ENCODE measurements at places on chromosomes 2 and 18.

DNA sequence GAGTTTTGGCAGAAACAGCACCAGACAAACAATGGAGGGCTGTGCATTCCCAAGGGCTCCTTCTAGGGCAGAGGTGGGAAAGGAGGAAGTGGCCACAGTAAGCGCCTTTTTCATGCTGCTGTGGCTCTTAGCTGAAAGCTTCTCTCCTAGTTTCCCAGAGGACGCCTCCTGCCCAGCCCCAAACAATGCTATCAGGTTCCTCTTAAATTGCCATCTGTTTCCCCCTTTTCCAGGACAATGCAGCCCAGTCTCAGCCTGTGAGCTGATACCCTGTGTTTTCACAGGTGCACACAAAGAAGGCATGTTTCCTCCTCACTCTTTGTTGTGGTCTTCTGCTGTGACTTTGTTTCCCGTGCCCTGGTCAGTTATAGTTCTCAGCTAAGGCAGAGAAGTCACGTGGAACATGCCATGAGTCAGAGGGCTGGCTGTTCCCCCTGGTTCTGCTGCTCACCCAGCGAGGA lies 5.4 kb upstream of the FAM124B start:
- no peak for DNase-seq

- no peak for DNase-seq
Measured at GRCh38 chr2:232809349-232810124, 33.2 kb upstream of the KCNJ13 start.

DNA sequence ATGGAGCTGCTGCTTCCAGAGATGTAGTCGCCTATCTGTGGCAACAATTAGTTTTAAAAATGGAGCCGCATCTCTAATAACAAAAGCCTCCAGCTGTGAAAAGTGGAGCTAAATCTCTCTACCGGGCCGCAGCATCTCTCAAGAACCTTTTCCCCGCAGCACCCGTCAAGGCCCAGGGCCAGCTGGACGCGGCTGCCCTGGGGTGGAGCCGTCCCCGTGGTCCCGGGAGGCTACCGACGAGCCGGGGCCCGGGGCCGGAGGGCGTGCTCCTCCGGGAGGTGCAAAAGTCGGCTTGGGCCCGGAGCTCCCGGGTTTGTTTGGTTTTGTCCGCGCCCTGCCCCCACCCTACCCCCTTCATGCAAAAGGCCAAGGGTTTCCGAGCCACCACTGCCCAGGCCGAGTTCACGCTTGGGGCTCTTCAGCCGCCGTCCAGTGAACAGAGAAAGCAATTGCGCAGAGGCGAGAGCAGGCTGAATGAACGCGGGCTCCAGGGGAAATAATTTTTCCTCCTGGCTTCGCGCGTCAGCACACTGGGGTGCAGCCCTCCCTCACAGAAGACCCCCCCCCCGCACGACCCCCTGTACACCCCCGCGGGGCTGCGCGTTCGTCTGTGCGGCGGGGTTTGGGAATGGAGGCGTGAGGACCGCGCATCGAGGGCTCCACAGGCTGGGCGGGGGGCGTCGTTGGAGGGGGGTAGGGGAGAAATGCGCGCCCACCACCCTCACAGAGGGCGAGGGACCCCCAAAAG lies 557 bp upstream of the GREB1L start:
- DNase-seq, result no peak

DNA sequence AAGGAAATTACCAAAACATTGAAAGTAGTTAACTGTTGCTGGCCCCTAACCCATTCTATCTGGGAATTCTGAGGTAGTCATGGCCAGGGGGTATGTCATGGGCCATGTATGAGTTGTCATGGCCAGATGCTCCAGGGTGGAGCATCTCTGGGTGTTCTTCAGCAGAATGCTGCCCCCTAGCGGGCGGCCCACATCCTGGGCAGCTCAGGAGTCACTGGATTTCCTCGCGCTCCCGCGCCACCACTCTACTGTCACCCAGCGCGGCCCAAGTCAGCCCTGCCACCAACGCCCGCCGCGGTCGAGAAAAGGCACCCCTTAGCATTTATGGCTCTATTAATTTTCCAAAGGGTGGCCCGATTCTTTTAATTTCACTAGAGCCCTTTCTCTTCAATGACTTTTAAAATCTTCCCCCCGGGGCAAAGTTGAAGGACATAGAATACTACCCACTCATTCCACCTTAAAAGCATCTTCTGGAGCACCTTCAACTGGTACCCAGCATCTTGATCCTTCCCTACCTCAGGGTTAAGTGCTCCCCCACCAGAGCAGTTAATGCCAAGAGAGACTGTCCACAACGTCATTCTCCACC lies 41.6 kb downstream of the PKDCC start:
- DNase-seq, result peak; percentile 71

DNA sequence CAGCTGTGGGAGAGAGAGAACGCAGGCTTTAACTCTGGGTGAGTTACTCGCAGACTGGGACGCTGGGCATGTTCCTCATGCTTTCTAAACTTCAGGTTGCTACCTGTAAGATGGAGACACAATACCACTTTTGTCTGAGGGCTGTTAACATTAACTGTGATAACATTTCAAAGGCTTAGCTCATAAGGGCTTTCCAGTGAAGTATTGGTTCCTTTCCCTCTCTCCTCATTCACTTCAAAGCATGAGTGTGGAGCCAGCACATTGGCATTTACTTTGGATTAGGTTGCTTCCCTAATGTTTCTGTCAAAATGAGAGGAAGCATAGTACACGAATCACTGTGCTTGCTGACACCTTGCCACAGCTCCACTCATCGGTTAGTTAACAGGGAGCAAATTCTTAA lies 30.2 kb downstream of the INSIG2 start:
- no peak for DNase-seq

DNA sequence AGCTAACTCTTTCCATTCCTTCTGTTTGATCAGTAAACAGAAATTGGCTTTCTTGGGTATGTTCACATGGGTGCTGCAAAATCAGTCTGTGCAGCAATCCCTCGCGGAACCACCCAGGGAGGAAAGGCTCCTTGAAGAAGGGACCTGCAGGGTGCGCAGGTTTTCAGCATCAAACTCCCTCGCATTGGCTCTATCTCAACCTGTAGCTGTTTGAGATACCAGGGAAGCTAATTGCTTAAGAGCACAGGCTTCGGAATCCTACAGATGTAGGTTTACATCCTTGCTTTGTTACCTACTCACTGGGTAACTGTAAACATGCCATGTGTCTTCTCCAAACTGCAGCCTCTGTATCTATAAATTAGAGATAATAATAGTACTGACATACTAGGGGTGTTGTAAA lies 43.2 kb downstream of the LAMA3 start:
- no peak for DNase-seq

- DNase-seq, result no peak
Measured at GRCh38 chr2:163345795-163346573, 389.8 kb downstream of the FIGN start.

DNA sequence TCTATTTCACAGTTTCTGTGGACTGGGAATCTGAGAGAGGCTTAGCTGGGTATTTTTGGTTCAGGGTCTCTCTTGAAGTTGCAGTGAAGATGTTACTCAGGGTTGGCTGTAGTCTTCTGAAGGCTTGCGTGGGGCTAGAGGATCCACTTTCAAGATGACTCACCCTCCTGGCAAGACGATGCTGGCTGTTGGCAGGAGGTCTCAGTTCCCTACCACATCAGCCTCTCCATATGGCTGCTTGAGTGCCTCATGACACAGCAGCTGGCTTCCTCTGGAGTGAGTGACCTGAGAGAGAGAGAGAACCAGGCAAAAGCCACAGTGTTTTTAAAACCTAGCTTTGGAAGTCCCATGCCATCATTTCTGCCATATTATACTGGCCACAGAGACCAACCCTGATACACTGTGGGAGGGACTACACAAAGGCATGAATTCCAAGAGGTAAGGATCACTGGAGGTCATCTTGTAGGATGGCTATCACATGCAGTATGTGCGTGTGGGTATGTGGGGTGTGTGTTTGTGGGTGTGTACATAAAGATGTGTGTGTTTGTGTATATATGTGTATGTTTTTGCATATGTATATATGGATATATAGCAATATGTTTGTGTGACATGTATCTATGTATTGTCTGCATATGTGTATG lies 25.1 kb downstream of the DNPEP start:
- peak; percentile 37 for DNase-seq

DNA sequence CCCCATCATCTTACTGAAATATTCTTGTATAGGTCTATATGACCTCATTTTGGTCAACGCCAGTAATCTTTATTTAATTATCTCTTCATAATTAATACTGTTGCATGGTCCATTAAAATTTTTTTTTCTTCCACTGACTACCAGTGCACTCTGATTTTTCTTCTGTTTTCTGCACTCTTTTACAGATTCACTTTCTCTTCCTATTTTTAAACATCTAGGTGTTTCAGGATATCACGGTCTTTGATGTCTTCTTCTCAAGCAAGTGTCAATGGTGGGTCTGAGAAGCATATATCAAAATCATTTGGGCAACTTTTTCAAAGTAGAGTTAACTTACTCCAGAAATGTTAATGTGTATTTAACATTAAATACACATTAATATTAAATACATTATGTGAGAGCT lies 51.4 kb downstream of the CCDC141 start:
- DNase-seq, result no peak

- DNase-seq, result no peak
Measured at GRCh38 chr18:58152891-58153290, 108.9 kb downstream of the NEDD4L start.

- no peak for DNase-seq
Measured at GRCh38 chr2:29449499-29449898, 334.3 kb downstream of the CLIP4 start.

DNA sequence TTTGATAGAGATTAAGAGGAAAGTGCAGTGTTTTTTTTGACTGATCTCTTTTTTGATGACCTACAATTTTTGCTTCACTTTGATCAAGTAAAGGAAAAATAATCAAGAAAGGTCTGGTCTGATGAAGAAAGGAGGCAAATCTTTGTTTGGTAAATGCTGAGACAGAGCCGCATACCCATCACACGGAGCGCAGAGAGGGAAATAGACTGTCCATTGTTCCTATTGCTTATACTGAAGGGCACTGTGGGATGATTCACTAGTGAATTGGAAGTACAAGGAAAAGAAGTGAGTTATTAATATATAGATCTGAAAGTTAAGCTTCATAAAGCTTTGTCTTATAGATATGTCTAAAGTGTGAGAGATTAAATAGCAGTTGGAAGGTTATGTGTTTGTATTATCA lies 455.1 kb downstream of the PLCL1 start:
- DNase-seq, result no peak

GRCh38 chr18:13494871-13495445 lies 231.4 kb downstream of the FAM210A start:
- no peak for DNase-seq

- DNase-seq, result no peak
Measured at GRCh38 chr2:236803621-236804020, 234.0 kb downstream of the ACKR3 start.

All from CD4-positive, alpha-beta T cell treated with Interleukin-1 beta for 1 hour (primary cell).